Activated CD4-positive, alpha-beta T cell treated with anti-CD3 and anti-CD28 coated beads for 48 hours (primary cell): ENCODE measurements at places on chromosomes 4 and X.

DNA sequence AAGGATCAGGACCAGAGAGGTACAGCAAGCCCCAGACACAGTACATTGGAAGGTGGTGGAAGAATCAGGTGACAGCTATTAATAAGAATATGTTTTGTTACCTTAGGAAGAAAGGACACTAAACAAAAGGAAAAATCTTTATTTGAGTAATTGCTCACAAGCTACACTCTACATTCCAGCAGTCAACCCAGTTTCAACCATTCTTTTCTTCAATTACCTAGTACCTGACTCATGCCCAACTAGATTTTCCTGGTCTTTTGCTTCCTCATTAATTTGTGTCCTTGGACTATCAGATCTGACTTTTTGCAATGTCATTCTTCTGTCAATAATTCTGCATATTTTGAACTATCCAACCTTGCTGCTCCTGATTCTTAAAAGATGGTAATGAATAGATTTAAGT, 22.5 kb upstream of the GLRA2 start:
- no peak for DNase-seq

- no peak for DNase-seq
Measured at GRCh38 chr4:168605411-168605810, 108.6 kb downstream of the PALLD start.

- no peak for DNase-seq
Measured at GRCh38 chr4:102552781-102553180, 51.6 kb downstream of the NFKB1 start.

GRCh38 chr4:114180481-114180880, 201.0 kb upstream of the ARSJ start:
- peak; percentile 38 for DNase-seq

GRCh38 chrX:53421125-53421524, 1.3 kb downstream of the SMC1A start:
- DNase-seq = no peak

- no peak for DNase-seq
Measured at GRCh38 chrX:42485601-42486000, 292.4 kb downstream of the PPP1R2C start.

DNA sequence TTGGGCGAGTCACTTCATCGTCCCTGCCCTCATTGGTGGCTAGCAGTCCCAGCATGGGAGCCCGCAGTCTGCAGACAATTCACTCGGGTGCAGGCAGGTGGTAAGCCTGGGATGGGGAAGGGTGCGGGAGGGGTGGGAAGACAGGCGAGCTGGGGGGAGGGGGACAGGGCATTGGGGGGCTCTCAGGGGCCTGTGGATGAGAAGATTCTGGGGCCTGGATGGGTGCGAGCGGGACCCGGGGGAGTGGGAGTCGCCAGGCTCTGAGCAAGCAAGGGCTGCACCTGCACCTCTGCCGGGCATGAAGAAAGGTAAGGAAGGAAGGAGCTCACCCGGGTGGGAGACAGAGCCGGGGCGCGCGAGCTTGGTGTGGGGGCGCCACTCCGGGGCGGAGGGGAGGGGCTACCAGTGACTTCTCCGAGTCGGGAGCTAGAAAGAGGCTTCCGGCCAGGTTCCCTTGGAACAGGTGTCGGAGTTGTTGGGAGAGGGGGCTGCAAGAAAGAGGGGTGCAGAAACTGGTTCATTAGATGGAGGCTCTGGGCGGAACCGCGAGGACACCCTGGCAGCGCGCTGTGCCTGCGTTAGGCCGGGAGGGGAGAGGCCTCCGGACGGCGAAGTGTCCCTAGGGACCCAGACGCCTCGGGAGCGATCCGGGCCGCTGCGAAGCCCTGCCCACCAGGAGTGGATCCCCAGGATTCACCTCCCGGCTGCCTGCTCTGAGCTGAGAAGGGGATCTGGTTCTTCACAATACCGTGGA, 103.4 kb upstream of the PDLIM3 start:
- no peak for DNase-seq

DNA sequence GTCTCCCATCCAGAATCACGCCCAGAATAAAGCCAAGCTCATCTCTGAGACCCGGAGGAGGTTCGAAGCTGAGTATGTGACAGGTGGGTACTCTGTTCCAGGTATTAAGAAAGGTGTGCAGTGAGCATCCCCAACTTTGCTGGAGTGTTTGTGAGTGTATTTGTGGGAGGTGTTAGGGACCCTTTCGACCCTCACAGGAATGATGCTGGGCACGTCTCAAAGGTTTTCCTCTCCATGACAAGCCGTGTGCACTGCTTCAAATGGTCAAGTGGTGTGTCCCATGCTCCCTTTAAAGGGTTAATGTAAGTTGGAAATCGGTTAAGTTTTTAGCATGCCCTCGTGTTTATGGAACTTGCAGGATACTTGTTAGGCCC, 442 bp downstream of the MOSPD2 start:
- DNase-seq = no peak

GRCh38 chr4:6674500-6675149, 19.1 kb upstream of the S100P start:
- DNase-seq = peak; percentile 72

DNA sequence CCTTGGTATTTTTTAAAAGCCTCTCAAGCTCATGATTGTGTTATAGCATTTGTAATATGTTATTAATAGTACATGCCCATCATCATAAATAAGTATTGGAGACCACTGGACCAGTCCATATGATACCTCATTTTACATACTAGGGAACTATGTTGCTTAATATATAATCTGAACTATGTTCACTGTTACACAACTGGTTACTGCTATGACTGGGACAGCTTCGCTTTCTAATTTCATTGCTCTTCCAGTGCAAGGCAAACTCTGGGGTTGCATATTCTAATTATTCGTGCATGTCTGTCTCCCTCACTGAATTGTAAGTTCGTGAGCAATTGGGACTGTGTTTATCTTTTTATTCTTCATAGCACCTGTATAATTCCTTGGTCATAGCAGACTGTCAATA, 330.5 kb downstream of the RAPGEF2 start:
- no peak for DNase-seq

GRCh38 chr4:15253349-15253748, 174.5 kb upstream of the C1QTNF7 start:
- no peak for DNase-seq

DNA sequence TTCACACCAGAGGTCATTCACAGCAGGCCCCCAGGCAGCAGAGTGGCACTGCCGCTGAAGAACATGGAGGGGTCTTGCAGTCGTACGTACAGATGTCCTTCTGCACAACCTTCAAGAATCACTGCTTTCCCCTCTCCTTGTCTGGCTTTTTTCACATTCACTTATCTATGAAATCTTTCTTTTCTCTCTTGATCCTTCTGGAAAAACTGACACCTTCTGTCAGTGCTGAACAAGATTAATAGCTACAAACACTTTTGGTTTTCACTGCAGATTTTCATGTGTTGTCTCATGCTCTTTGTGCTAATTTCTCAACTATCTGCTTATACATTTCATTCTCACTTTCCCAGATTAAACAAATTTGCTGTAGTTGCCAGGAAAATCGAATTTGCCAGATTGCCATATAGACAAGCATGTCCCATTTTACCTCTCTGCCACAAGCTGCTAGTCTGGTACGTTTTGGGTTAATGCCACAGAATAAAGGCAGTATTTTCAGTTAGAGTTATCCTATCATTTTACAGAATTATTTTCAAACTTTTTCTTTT, 83.1 kb downstream of the RPS3A start:
- DNase-seq = no peak

DNA sequence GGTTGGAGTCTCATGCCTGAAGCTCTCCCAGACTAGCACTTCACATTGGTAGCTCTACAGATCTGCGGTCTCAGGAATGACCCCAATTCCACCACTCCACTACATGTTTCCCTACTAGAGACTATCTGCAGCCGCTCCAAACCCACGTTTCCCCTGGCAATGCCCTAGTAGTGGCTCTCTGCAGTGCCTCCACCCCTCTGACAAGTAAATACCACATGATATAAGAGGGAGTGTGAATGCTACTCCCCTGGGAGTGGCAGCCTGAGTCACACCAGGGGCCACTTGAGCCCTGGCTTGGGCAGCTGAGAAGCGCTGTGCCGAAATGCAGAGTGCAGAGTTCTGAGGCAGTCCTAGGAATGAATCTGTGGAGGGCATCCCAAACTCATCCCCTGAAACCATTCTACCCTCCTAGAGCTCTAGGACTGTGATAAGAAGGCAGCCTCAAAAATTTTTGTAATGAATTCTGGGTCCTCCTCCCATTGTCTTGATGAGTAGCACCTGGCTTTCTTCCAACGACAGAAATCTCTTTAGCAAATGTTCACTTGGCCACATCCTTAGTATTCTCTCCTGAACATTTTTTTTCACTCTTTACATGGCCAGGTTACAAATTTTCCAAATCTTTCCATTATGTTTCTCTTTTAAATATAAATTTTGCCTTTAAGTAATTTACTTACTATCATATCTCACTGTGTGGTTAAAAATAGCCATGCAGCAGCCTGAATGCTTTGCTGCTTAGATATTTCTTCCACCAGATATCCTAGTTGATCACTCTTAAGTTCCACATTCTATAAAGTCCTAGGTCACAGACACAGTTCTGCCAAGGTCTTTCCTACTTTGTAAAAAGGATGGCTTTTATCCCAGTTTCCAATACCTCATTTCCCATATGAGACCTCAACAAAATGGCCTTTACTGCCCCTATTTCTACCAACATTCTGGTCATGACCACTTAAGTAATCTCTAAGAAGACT, 160.2 kb upstream of the CPEB2 start:
- no peak for DNase-seq

DNA sequence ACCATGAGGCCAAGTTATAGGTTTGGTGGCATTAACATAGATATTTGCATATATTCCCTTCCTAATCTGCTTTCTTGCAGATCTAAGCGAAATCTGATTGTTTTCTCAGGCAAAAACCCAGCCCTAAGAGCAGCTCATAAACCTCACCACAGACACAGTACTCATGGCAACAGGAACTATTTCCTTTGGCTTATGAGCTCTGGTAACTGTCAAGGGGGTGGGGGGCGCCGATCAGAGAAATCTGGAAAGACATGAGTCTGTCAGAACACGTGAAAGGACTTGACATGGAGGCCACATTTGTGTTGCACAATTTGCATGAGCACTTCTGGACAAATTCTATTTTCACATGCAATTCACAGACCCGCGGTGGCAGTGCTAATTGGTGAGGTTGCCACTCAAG, 83.7 kb downstream of the MGST2 start:
- no peak for DNase-seq

GRCh38 chrX:30713061-30713525, 59.9 kb downstream of the GK start:
- peak; percentile 63 for DNase-seq

DNA sequence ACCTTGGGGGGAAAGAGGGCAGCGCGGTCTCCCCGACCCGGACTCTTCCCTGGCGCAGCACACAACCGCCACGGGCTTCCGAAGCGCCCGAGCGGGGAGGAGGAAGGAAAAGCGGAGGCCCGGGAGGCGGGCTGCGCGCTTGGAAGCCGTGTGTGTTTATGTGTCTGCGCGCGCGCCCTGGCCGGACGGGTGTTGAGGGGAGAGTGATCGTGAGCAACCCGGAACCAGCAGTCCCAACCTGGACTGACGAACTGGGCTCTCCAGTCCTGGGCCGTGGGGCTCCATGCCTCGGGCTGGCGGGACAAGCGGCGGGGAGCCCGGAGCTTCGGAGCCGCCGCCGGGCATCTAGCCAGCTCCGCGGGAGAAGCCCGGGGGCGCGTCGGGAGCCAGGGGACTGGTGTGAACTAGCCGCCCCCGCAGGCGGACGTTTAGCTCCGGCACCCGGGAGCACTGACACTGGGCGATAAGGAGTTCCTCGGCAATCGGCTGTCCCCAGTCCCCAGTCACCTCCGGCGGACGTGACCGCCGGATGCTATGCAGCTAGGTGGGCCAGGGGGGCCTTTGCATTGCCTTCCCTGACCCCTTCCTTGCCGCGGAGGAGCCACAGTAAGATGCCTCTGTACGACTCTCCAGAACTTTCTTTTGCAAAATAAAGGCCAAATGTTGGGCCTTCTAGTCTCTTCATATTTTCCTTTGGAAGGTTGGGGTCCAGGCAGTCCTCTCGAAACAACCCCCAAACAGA, 74.8 kb upstream of the BCOR start:
- DNase-seq = peak; percentile 56

GRCh38 chr4:14117575-14118238, 490.2 kb upstream of the BOD1L1 start:
- no peak for DNase-seq

- DNase-seq = no peak
Measured at GRCh38 chr4:64895031-64895430, 485.8 kb upstream of the TECRL start.

DNA sequence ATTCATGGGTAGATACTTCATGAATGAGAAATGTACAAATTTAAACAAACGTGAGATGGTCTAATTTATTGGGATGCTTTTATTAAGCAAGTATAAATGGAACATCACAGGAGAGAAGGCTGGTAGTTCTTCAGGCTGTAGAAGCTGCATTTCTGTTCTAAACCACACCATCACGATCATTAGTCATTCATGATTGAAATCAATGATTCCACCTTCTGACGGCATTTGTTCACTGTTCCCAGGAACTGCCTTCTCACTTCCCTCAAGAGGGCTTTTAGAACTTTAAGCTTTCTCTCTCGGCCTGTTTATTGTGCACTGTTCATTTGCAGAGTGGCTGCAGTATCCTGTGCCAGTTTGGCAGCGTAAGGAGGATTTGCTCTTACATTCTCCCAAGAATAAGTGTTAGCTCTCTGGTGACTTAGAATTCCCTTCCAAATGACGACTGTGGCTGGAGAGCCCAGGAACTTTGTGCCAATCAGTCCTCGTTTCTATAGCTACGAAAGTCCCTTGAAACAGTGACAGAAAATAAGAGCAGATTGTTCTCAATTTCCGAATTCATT, 54.7 kb downstream of the MFAP3L start:
- DNase-seq = no peak
